Pulmonary artery endothelial cell (primary cell): ENCODE measurements at places on chromosomes 12 and 14. TPM values are rescaled to one million over a fixed set of nuclear protein-coding genes. Genes with fewer than 3 reads are reported as not detected.

Gene EML5
- under 0.01 and 0.14 TPM in 2 replicates for total RNA-seq

Gene TTC6
- total RNA-seq, result under 0.01 TPM in 1 of 2 replicates, not detected in the other

Gene LMNTD1
- not detected in 2 replicates for total RNA-seq

Gene TMTC1
- 15.0 and 49.9 TPM in 2 replicates for total RNA-seq

Gene AMDHD1
- total RNA-seq, result under 0.01 and 0.07 TPM in 2 replicates

Gene PHC1
- 17.5 and 17.7 TPM in 2 replicates for total RNA-seq

Gene FAM181A
- not detected in 2 replicates for total RNA-seq

Gene GALNT9
- total RNA-seq, result 0.11 and 0.33 TPM in 2 replicates

Gene COA8
- total RNA-seq, result 19.3 and 29.5 TPM in 2 replicates

DNA sequence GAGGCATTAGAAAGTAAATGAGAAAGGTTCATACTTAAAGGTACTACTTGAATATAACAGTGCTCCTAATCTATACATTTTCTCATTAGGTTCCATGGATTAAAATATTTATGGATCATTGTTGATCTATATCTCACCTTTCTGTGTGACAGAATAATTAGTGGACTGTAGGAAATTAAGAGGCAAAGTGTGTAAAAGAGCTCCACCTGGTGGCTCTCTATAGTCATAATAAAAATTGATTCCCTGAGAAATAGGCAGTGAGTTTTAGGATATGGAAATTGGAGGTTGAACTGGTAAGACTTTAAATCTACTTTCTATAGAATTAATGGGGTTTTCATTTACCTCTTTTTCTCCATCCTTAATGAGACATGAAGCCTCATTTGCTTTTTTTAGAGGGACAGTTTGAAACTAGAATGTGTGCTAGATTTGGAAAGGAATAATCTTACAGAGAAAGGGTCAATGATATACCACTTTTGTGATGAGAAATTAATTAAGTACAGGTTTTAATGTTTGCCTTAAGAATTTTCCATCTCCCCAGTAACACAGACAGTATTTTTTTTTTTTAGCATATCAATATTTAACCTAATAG, 11.8 kb upstream of the DERA start:
- DNase-seq, result no peak

DNA sequence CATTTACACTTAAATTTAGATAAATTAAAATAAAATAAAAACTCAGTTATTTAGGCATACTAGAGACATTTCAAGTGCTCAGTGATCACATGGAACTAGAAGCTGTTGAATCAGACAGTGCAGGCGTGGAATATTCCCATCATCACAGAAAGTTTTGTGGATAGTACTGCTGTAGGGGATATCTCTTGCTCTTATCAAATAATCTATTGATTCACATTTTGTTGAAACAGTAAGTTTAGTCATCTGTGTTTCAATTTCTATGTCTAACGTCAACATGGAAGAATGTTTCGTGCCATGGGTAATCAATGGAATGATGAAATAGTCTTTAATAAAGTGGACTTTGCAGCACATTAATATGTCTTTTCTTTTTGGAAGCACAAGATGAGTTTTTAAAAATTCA, 108.6 kb downstream of the PAH start:
- DNase-seq, result no peak

GRCh38 chr12:24488091-24488596, 460.8 kb downstream of the BCAT1 start:
- DNase-seq, result no peak

DNA sequence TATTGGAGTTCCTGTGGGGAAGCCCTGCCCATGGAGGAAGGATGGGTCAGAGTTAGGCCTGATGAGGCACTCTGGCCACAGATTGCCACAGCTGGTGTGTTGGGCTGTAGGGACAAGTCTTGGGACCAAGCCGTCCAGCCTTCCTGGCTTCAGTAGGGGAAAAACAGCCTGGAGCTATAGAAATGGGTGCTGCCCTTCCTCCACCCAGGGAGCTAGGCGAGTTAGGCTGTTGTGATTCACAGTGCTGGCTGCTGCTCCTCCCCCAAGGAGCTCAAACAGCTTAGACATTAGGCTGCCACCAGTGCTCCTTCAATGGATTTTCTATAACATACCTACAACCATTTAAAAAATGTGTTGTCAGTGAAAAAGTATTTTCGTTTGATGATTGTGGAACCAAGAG, 274.3 kb downstream of the RPL10L start:
- DNase-seq, result no peak

DNA sequence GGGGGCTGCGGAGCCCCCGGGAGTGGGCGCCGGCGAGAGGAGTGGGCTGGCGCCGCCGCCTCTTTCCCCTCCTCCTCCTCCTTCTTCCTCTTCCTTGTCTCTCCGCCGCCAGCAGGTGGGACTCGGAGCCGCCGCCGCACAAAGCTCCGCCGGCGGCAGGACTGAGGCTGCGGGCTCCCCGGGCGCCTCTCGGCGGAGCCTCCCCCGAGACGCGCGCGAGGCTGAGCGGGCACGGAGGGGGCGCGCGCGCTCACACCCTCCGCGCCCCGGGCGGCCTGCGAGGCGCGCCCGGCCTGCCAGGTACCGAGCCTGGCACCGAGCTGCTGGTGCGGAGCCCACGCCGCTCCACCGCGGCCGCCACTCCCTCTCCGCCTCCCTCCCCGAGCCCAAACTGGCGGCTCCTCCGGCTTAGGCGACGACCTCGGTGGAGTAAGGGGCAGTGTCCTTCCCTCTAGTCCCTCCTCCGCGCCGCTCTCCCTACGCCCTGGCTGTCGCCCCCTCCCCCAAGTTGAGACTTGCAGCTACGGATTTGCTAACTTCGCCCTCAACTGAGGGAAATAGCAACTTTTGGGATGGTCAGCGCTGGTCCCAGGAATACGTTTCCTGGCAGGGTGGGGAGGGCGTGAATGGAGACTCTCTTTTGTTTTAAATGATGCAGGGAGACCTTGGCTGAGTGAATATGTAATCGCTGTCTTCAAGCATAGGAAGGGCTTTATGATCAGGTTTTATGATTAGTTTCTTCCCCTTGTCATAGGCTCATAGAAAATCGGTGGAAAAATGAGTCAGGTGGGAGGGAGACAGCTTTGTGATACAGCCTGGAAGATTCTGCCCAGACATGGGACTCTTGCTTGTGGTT, 199.5 kb upstream of the CAND1 start:
- no peak for DNase-seq

GRCh38 chr14:61558271-61558670, 137.0 kb upstream of the HIF1A start:
- no peak for DNase-seq

DNA sequence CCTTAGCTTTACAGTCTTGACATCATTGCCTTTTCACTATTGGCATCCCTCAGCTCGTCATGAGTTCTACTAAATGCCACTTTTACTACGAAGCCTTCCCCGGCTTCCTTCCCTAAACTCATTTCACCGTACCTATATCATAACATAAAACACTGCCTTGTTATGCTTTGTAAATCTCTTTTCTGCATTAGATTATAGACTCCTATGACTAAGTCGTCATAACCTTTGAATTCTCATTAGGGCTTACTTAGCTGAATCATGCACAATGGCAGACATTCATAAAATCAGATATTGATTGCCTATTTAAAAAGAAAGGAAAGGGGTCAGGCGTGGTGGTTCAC, 21.0 kb downstream of the BTG1 start:
- no peak for DNase-seq

DNA sequence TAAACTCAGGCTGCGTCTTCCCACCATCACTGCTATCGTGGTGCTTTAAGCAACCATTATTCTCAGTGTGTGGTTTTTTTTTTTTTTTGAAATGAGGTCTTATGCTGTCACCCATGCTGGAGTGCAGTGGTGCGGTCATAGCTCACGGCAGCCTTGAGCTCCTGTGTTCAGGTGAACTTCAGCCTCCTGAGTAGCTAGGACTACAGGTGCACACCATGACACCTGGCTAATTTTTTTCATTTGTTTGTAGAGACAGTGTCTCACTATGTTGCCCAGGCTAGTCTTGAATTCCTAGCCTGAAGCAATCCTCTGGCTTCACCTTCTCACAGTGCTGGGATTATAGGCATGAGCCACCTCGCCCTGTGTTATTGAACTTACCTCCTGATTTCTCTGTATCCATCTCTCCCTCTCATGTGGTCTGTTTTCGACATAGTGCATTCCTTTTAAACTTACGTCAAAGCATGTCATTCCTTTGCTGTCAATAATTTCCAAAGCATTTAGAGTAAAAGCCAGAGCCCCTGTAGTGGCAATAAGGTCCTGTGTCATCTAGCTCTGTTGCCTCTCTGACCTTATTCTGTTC, 255.5 kb downstream of the SNAPC1 start:
- DNase-seq, result no peak

- no peak for DNase-seq
These were observed 461.4 kb upstream of the USP15 start for GRCh38 chr12:61798778-61799177.

DNA sequence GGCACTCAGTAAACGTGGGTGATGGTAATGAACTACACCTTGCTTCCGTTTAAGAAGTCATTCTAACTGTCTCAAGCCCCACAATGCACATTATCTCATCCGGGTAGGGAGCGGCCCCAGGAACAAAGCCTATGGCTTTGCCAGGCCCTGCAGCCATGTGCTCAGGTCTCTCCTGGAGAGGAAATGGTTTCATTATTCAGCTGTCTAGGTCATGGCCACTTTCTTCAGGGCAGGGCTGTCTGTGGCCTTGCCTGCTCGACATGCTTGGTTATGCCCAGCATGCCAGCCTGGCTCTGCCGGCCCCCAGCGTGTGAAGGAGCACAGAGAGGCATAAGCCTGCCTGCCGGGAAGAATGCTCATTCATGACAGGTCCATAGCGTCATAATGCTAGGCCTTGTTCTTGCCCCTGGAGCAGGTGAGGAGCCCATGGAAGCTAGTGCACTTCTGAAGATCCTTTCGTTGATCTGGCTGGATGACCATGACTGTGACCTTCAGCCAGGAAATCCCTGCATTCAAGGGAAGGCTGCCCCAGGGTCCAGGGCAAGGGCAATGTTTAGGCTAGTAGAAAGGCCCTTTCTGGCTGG, 26.3 kb upstream of the FOS start:
- no peak for DNase-seq

DNA sequence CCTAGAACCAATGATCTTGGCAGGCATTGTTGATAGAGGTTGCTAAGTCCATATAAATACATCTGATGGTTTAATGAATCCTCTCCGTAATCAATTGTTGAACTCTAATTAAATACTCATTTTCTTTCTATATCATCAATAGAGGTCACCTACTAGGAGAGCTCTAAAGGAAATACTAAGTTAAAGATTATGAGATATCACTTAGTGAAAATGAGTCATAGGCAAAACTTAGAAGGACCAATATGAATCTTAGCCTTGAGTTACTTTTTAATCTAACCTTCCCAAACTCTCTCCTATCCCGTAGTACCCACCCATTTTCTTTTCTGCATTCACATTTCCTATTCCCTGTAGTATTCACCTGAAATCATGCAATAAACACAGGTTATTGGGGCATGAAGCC, 50.2 kb downstream of the MBIP start:
- no peak for DNase-seq

DNA sequence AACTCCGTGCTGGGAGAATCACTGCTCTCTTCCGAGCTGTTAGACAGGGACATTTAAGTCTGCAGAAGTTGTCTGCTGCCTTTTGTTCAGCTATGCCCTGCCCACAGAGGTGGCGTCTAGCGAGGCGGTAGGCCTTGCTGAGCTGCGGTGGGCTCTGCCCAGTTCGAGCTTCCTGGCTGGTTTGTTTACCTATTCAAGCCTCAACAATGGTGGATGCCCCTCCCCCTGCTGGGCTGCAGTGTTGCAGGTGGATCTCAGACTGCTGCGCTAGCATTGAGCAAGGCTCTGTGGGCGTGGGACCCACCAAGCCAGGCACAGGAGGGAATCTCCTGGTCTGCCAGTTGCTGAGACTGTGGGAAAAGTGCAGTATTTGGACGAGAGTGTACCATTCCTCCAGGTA, 43.7 kb downstream of the GPR137C start:
- DNase-seq, result no peak

DNA sequence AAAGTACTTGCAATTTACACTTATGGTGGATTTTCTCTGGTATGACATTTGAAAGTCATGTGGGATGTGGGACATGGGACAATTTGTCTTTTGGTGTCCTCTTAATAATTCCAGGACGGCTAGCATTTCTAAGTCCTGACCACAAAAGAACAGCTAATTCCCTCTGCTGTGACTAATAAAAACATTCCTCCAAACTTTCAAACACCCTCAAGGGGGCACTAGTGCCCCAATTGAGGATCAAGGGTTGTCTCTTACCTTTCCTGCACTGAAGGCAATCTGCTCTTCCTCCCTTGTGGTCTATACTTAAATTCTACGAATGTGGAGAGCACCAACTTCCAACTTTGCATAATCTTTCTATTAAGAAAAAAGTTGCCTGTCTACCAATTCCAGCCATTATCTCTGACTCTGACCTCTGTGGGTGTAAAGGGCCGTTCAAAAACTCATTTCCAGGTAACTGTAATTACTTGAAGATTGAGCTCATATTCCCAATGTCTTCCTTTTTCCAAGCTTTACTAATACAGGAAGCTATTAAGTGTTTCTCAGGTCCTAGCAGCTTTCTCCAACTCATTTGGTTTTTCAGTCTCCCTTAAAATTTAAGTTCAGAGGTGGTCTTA, 210.2 kb downstream of the PTPRO start:
- DNase-seq, result no peak

GRCh38 chr12:62817556-62818271, 117.2 kb downstream of the PPM1H start:
- no peak for DNase-seq
